Inflammatory macrophage treated with lipopolysaccharide for 4 hours (primary cell): ENCODE measurements at places on chromosomes 13 and 19.
A peak's percentile ranks its signal among the peaks of the same experiment; 100 is the strongest.

GRCh38 chr13:106090001-106090400, 445.5 kb downstream of the EFNB2 start:
- DNase-seq: no peak

DNA sequence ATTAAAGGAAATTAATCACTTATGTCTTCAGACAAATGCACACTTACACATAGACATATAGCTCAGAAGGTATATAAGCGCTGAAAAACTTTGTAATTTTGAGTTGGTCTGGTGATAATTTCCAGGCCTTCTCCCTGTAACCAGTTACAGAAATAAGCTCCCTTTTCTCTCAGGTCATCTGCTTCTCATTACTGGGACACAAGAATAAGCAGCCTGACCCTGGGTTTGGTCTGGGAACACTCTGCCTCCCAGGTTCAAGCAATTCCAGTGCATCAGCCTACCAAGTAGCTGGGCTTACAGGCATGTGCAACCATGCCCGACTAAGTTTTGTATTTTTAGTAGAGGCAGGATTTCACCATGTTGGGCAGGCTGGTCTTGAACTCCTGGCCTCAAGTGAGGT, 274.5 kb downstream of the LMO7 start:
- DNase-seq: no peak

GRCh38 chr19:3281026-3281425, 56.6 kb downstream of the CELF5 start:
- DNase-seq: no peak

GRCh38 chr13:45861322-45861721, 9.8 kb upstream of the SIAH3 start:
- DNase-seq: no peak

DNA sequence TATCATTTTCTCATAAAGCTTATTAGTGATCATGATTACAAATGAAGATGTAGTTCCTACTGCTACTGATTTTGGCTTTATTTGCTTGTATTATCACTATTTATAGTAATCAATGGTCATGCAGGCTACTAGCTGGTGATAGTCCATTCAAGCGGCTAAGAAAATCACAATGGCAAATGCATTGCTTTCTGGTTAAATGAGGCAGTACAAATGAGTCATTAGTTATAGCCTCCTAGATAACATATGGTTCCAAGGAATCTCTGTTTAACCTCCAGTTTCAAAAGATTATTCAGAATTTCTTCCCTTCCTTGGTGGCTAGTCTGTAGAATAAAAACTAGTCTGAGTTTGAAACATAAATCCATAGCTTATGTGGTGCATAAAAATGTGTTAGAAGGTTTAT, 141.3 kb upstream of the HTR2A start:
- DNase-seq: no peak

- DNase-seq: no peak
Observed at GRCh38 chr19:34497112-34497805, 15.7 kb downstream of the WTIP start.

GRCh38 chr19:54470991-54471782, 1.9 kb downstream of the CDC42EP5 start:
- DNase-seq: peak; percentile 47

- DNase-seq: no peak
Observed at GRCh38 chr19:10682397-10683063, 18.7 kb upstream of the QTRT1 start.

GRCh38 chr13:43693639-43694038, 93.1 kb downstream of the ENOX1 start:
- no peak for DNase-seq

DNA sequence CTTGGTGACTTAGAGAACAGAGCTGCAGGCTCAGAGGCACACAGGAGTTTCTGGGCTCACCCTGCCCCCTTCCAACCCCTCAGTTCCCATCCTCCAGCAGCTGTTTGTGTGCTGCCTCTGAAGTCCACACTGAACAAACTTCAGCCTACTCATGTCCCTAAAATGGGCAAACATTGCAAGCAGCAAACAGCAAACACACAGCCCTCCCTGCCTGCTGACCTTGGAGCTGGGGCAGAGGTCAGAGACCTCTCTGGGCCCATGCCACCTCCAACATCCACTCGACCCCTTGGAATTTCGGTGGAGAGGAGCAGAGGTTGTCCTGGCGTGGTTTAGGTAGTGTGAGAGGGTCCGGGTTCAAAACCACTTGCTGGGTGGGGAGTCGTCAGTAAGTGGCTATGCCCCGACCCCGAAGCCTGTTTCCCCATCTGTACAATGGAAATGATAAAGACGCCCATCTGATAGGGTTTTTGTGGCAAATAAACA, 9.9 kb downstream of the APOC1 start:
- no peak for DNase-seq

DNA sequence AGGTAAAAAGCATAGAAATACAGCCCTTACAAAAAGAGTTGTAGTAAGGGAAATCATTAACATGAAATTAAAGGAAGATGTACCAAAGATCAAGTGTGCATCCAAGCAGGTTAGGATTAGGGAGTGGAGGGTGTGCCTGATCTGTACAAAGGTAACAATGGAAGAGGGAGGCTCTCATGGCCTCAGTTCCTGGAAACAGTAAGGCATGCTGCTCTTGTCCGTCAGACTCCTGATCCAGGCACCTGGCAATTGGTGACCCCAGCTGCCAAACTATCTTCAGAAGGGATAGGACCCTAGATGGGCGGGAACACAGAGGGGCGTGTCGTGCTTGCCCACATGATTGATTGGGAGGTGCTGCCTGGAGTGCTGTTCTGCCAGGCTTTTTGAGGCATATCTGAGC, 4.5 kb downstream of the TEX26 start:
- no peak for DNase-seq

DNA sequence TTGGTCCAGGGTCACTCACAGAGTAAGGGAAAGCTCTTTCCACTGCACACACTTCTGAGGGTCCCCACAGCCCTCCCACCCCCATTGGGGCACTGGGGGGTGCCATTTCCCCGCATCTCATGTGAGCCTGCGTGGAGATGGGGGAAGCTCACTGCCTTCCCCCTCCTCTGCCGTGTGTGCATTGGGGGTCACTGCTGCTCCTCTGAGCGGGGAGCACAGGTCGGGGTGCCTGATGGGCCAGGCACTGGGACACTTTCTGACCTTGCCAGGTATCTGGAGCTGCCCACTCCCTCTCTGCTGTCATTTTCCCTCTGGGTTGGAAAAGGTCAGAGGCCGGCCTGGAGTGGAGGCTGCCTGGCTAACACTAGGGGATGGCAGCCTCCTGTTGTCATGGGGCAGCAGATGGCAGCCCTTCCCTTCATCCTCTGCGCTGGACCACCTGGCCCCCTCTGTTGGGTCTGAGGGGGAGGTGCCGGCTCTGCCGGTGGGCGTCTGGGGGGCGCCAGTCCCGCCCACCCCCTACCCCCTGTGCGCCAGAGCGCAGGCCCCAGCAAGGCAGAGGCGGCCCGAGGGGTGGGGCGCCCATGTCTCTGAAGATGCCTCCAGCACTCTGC, 9.1 kb downstream of the SSBP4 start:
- no peak for DNase-seq

DNA sequence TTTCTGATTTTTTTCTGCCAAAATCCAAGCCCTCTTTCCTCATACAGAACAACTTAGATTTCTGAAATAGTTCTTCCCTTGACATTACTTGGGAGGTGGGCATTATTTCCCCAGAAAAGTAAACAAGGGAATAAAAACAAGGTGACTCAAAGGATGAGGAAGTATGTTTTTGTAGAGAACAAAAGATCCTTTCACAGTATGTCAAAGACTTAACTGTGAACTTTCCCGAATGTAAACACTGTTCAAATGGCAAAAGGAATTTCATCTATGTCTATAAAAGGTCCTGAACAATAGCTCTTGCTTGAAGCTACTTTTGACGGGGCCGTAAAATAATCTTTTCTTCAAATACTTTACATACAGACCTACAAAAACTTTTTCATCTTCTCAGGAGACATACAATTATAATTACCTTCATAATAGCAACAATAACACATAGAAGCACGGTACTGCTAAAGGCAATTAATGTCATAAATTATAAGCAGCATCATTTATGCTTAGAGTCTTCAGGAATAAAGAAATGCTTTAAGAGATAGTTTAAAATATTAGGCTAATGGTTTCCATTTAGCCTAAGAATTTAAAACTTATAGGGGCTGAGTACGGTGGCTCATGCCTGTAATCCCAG, 191.1 kb downstream of the RGCC start:
- no peak for DNase-seq

DNA sequence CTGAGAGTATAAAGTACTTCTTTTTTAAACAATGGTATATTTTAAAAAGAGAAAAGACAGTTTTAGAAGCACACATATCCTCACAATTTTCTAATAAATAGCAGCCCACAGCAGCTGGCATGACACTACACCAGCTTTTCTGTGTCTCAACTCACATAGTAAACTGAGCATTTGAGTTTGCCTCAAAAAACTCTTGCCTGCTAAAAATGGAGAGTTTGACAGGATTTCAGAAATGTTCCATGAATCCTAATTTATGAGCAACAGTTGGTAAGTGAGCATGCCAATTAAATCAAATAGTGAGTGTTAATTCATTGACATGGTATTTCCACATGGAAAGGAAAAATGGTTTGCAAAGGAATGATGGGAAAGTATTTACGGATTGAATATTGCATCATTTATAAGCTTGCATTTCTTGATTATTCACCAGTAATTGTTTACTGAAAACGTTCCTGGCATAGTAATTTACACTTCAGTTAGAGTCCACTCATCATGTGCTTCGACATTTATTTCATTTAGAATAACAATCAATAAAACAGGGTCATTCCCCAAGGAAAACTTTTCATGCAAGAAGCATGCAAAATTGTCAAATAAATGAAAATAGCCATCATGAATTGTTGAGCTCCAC, 323.0 kb downstream of the EFNB2 start:
- no peak for DNase-seq

- DNase-seq: peak; percentile 15
Observed at GRCh38 chr19:32041681-32042292, 303.6 kb upstream of the ZNF507 start.

- no peak for DNase-seq
Observed at GRCh38 chr13:20390526-20391175, 135.0 kb downstream of the CRYL1 start.

- DNase-seq: peak; percentile 74
Observed at GRCh38 chr19:7706188-7706954, 4.4 kb upstream of the FCER2 start.

GRCh38 chr19:38684078-38684861, 36.8 kb downstream of the ACTN4 start:
- DNase-seq: peak; percentile 92

DNA sequence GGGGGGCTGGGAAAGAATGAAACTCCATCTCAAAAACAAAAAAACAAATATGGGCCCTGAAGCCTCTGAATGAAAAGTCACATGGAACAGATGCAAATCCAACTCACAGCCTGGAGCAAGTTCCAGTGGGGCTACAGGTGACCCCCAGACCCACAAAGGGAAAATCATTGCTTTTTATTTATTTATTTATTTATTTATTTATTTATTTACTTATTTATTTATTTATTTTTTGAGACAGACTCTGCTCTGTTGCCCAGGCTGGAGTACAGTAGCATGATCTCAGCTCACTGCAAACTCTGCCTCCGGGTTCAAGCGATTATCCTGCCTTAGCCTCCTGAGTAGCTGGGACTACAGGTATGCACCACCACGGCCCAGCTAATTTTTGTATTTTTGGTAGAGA, 13.3 kb upstream of the CCL25 start:
- DNase-seq: no peak

- no peak for DNase-seq
Observed at GRCh38 chr13:28199089-28199488, 60.7 kb downstream of the PAN3 start.

DNA sequence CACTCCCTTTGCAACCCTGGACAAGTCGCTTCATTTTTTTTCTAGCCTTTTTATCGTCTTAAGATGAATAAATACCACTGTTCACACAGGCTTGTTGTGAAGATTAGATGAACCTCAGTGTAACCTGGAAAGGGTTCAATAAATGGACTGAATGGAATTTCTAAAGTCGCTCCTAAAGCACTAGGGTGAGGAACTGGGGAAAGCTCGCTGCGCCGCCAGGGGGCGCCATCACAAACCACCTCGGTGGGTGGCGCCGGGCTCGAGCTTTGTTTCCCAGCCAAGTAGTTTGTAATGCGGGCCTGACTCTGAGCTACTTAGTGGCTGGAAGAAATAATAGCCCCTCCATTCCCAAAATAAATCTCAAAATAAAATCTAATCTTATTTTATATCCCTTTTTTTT, 2.2 kb upstream of the CEACAM6 start:
- peak; percentile 63 for DNase-seq

- peak; percentile 28 for DNase-seq
Observed at GRCh38 chr19:42323852-42324654, 1.4 kb upstream of the MEGF8 start.

- DNase-seq: no peak
Observed at GRCh38 chr19:7478843-7479227, 10.0 kb downstream of the PEX11G start.

DNA sequence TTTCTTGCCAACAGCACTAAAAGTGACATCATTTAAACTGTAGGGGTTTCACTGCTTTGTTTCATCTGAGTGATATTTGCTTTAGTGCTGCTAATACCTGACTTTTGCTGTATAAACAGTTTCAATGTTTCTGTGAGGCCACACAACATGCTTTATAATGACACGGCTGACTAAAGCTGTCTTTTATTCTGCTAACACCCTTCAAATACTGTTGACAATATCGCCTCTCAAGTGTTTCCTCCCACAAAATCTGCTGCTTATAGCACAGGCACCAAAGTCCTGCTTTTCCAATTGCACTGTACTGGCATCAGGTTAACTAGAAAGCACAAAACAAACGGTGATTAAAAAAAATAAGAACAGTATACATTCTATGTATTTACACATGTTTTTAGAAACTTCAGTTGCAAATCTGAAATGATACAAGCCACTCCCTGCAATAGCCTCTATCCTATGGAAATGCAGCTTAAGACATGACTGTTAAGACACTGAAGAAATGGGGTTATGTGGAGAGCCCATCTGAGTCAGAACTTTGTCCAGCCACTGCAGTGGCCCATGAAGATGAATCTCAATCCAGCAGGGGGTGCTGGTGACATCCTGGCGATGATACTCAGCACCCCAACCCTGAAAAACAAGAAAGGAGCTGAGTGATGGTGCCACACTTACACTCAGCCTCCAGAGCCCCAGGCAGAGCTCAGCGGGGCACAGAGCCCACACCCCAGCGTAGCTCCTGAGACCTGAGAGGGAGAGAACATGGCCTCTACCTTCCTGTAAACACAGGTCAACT, 29.4 kb downstream of the RFXAP start:
- no peak for DNase-seq

GRCh38 chr19:30555075-30555790, 183.0 kb downstream of the ZNF536 start:
- DNase-seq: no peak
